Substantia nigra (tissue), 51 donors: ENCODE measurements at places on chromosomes 1 and 21.

GRCh38 chr1:31145648-31146047 lies 80.1 kb upstream of the PUM1 start:
- DNase-seq, result no peak

GRCh38 chr1:228342627-228343190 lies 63.9 kb downstream of the TRIM11 start:
- DNase-seq, result no peak

- DNase-seq, result no peak
Observed at GRCh38 chr1:172325531-172325930, 95.0 kb upstream of the C1orf105 start.

GRCh38 chr1:95352767-95353166 lies 118.8 kb downstream of the RWDD3 start:
- no peak for DNase-seq

DNA sequence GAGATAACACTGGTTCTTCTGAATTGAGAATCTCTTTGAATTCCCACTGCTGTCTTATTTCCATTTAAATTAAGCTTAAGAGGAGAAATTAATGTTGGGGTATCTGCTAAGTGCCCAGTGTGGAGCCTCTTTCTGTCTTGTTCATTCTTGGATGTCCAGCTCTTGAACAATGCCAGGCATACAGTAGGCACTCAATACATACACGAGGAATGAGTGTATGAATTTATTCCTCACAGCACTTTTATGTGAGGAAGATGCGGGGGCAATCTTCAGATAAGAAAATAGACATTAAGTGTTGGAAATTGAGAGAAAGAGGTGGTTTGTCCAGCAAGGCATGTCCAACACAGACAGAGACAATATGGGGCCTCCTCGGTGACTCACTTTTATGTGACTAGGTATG lies 11.8 kb upstream of the ATF3 start:
- DNase-seq, result no peak

DNA sequence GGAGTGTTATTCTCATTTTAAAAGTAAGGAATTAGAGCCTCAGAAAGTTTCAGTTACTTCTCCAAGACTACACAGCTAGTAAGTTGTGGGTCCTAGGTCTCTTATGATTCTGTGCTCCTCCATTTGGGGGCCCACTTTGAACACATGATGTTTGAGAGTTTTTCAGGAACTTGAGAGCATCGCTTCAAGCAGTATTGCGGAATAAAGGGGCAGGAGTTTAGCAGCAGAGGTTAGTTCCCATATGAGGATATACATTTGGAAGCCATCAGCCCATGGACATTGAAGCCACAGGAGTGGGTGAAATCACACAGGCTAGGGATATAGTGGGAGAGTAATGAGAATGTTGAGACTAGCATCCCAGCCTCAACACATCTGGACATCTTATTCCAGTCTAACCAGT lies 143.2 kb downstream of the RASAL2 start:
- DNase-seq, result no peak

DNA sequence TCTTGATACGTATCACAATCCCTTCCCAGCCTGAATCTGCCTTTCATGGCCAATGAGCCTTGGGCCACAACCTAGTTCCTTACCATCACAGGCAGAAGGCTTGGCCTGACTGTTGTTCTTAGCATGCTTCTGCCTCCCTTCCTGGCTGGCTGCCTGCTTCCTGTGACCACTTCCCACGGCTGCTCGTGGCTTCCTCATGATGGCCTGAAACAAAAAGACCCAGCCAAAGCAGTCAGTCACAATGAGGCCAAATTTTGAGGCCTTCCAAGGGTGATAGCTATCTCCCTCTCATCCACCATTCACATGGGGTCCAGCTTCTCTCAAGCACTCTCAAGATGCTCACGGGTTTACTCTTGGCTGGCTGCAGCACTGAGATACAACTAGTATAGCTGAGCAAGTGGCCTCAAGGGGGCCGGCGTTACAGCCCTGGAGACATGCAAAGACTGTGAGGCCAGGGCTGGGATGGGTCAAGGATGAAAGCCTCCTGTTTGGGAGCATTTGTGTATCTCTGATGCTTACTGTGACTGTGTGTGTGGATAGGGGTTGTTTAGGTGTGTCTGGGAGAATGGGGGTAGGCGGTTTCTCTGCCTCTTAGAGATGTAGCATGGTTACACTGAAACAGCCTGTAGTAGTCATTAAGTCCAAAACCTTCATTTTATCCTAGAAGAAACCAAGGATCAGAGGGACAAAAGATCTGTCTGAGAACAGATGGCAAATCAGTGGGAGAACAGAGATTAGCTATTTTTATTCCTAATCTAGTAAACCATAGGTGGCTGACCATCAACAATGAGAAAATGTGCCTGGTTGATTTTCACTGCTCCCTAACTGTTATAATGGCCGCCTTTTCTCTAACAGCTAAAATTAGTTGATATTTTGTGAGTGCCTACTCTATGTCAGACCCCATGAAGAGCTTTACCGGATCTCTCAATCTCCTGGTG lies 5.4 kb upstream of the TOE1 start:
- DNase-seq, result peak; percentile 6

- DNase-seq, result no peak
Observed at GRCh38 chr1:53524428-53525375, 65.5 kb downstream of the DMRTB1 start.

- DNase-seq, result no peak
Observed at GRCh38 chr1:89640440-89640839, 7.5 kb downstream of the LRRC8C start.

DNA sequence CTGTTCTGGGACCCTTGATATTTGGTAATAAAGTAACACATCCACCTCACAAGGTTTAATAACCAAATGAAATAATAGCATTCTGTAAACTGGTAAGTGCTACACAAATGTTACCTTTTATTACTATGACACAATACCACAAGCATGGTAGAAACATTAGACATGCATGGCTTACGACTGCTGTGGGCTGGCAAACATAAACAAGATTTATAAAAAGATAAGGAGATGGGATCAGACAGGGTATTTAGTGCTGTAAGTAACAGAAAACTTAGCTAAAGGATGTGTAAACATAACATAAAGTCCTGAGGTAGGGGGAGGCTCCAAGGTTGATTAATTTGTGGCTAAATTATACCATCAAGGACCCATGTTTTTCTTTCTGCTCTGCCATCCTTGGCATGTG lies 212.6 kb downstream of the BARHL2 start:
- no peak for DNase-seq

DNA sequence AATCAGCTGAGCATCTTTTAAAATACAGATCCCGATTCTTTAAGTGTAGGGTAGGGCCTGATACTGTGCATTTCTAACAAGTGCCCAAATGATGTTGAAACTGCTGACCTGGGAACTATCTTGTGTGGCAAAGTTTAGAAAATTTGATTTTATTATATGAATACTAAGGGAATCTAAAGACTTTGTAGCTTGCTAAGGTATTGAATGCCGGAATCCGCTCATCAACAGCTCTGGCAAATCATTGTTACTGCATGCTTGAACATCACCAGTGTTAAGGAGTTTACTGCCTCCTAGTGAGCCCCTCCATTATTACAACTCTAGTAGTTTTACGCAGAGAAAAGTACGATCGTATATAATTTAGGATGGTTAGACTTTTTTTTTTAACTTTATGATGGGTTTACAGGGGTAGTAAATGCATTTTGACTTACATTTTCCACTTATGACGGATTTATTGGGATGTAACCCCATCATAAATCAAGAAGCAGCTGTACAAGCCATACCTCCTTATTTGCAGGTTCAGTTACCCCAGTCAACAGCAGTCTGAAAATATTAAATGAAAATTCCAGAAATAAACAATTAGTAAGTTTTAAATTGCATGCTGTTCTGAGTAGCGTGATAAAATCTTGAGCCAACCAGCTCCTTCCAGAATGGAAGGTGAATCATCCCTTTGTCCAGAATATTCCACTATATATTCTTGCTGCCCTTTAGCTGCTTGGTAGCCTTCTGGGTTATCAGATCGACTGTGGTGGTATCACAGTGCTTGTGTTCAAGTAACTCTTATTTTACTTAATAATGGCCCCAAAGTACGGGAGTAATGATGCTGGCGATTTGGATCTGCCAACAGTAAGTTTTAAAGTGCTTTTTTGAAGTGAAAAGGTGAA lies 892 bp downstream of the TYW3 start:
- DNase-seq, result peak; percentile 3

DNA sequence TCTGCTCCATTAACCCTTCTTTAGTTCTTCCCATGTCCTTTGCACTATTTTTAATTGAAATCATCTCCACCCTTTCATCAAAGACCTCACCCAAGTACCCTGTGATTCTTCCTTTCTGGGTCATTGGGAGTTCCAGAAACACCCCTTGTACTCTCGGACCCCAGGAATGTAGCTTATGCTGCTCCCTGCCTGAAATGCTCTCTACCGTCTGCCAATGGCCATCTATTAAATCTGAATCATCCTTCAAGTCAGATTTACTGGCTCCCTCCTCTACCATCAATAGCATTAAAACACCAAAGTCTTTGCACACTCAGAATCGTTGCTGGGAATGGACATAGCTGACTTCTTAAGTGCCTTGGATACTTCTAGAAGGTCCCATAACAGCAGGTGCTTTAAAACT lies 73.2 kb upstream of the GADD45A start:
- DNase-seq, result no peak

GRCh38 chr1:30537279-30537678 lies 186.1 kb downstream of the MATN1 start:
- no peak for DNase-seq

GRCh38 chr1:180504186-180504585 lies 1.8 kb upstream of the ACBD6 start:
- no peak for DNase-seq

- DNase-seq, result no peak
Observed at GRCh38 chr1:11514366-11514765, 35.4 kb downstream of the DISP3 start.

- DNase-seq, result no peak
Observed at GRCh38 chr1:51952638-51953037, 37.9 kb downstream of the RAB3B start.

GRCh38 chr1:162635418-162635817 lies 3.2 kb downstream of the DDR2 start:
- DNase-seq, result no peak
